NCI-H146 (cell line): ENCODE measurements at places on chromosomes 5 and 9.

GRCh38 chr9:95720496-95720895 lies 155.0 kb upstream of the ERCC6L2 start:
- no peak for DNase-seq

DNA sequence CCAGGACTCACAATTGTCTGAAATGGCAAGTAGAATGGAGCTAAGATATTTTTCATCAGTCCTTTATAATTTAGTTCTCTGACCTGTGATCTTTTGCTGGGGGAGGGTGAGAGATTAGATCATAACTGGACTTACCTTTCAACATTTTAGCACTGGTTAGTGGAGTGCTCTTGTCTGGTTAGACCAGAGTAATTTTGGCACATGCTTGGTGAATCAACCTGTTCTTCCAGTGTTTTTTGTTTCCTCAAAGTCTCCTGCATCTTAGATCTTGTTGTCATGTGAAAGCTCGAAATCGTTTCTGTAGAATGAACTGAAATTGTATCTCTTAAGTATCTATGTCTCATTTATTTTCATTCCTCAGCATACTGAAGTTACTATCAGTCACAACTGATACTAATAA lies 122.4 kb downstream of the TLE4 start:
- DNase-seq, result no peak

DNA sequence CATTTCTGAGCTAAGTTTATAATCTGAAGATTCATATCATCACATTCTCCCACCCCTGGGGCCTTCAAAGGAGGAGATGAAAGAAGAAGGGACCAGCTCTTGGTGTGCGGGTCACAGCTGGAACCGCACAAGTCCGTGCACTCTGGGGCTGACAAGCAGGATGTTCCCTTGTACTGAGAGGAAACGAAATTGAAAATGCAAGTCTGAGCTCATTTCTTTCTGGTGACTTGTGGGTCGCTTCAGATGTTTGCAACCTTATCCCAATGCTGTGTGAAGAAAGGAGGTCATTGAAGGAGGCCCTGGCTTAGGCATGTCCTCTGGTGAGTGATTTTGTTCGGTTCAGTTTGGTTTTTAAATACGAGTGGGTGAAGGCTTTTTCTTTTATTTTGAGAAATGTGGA lies 59.6 kb downstream of the C9orf152 start:
- DNase-seq, result no peak

- no peak for DNase-seq
Measured at GRCh38 chr9:118003240-118003639, 299.0 kb downstream of the TLR4 start.

DNA sequence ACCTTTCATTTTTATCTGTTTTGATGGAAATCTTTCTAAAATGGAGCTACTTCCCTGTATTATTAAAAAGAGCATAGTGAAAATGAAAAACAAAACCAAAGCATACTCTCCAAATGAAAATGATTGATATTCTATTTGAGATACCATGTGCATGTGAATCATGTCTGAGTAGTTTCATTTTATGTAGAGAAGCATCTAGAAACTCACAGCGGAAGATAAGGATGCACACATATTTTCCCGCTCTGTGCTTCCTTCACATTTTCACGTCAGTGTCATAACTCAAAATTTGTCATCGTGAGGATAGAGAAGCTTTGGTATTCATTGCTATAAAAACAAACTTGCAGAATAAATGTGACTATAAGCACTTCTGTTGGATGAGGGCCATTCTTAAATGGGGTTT lies 34.0 kb upstream of the CLINT1 start:
- no peak for DNase-seq

DNA sequence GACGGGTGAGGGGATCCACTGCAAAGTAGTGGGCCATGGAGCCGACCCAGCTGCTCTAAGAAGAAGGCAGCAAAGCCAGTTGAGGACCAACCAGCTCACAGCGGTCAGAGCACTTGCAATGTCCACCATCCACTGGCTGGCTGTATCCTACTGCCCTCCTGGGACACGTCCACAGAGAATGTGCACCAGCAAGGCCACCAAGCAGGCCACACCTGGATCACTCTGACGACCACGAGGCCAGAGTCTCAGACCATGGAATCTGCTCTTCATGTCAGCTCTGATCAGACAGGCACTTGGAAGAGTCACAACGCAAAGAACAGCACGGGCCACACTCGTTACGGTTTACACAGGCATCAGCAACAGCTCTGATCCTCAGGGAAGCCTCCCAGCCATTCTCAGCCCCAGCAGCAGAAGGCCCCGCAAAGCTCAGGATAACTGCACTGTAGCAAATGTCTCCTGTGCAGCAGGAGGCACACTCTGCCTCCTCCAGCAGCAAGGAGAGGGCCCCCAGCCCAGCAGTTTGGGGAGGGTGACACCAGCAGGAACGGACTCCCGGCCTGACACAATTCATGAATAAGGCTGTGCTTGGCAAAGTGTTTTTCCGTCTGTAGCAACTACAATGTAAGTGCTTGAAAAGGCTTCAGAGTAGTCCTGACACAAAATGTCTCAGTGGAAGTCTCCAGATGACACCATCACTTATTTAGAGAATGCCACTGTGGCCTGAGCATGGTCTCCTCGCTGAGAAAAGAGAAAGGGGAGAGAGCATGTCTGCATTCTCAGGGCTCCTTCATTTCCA lies 15.7 kb downstream of the SEMA4D start:
- DNase-seq, result no peak

- DNase-seq, result no peak
Measured at GRCh38 chr5:167916706-167917105, 374.7 kb upstream of the WWC1 start.

DNA sequence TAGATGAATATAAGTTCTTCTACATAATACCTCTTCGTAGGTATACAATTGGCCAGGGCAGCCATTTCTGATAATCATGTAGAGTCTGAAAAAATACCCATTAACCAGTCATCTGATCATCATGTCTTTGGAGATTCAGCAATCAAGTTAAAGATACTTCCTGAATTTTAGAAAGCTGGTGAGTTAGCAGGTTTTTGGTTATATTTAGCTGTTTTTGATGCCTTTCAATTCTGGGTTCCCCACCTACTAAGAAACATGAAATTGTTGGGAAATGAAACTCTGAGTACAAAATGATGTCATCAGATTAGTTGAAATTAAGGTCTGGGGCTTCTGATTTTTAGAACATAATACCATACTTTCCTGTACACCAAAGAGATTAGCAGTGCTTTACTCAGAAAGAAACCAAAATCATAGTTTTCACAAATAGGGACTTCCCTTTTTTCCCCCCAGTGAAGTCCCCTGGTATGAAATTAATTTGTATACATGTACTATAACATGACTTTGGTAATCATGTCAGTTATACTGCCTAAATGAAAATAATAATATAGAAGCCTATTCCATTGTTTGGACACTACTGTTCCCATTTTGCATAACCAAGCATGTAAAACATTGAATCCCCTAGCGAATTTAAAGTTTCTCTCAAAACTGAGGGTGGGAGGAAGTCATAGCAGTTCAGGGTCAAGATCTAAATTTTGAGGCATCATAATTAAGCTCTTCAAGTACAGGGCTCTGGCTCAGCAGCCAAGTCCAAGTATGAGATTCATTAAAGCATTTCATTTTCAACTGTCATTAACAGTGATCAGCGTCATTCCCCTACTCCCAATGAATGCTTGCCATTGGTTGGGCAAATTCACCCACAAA lies 17.9 kb downstream of the PRLR start:
- DNase-seq, result no peak

GRCh38 chr5:14327624-14328023 lies 184.5 kb downstream of the TRIO start:
- DNase-seq, result no peak

- DNase-seq, result no peak
Measured at GRCh38 chr9:536597-537511, 304.6 kb upstream of the DMRT1 start.

GRCh38 chr5:132896685-132897084 lies 23.2 kb downstream of the LEAP2 start:
- no peak for DNase-seq

DNA sequence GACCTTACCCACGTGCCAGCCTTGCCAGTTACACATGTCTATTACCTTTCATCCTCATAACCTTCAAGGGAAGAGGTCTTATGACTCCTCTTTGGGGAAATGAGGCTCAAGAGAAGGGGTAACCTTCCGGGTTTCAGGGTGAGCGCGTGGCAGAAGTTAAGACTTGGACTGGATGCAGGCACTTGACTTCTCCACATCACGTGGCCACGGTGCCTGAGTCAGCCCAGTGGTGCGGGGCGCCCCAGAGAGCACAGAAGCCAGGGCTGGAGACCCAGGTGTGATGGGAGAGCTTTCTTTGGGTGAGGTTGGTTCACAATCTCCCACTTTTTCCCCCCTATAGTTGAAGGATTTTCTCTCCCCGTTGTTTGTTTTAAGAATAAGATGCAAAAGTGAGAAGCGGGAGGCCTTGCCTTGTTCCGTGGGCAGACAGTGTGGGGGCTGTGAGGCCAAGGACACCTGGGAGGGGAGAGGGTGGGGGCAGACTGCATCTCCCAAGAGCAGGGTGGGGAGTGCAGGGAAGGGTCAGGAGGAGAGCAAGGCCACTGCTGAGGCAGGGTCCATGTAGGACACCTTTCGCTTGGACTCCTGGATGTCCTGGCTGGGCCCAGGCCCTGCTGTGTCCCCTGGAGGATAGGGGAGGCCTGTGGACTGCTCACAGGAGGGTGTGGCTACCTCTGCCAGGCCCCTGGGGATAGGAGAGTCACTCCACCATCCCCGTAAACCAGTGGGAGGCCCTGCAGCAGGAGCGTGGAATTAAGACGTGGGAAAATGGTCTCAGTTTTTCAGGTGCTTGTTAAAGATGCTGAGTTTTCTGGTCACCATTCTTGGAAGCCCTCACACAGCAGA lies 90.0 kb upstream of the CTSL start:
- no peak for DNase-seq

GRCh38 chr9:20476912-20477521 lies 145.3 kb downstream of the MLLT3 start:
- no peak for DNase-seq

DNA sequence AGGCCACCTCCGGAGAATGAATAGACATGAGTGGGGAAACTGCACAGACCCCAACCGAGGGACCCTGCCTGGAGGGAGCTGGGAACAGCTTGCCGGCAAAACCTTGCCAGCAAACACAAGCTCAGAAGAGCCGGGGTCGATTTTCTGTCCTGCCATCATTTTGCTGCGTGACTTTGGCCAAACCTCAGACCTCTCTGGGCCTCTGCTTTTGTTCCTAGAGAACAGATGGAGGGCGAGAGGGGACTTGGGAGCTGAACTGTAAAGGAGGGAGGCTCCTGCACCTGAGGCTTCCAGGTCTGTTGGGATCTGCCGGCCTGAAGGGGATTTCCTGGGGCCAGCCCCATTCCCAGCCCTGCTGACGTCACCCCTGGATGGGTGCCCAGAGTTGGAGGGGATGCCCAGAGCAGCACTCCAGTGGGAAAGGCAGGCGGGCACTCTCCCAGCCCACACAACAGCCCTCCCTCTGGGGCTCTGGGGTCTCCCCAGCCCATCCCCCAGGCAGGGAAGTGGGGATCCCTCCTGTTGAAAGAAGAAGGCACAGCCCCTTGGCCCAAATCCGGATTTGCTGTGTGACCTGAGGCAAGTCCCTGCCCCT lies 40.4 kb upstream of the SYNPO start:
- no peak for DNase-seq

DNA sequence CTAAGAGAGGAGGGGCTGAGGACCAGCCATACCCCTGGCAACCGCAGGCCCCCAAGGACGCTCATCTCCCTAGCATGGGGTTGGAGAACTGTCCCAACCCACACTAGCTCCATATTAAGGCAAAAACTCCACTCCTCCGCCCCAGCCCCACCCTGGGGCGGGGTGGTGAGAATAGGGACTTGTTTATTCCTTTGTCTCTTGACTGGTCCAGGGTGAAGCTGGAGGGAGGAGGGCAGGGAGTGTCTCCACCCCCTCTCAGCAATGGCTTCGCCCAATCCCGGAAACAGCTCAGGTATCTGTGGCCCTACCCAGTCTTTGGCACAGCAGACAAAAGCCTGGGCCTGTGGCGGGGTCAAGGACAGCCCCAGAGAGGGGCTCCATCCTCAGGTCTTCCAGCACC lies 16.9 kb downstream of the PRRX2 start:
- no peak for DNase-seq

GRCh38 chr5:58886315-58887207 lies 303.7 kb downstream of the RAB3C start:
- DNase-seq, result peak; percentile 62

GRCh38 chr5:74433255-74433895 lies 207.2 kb downstream of the ENC1 start:
- no peak for DNase-seq

DNA sequence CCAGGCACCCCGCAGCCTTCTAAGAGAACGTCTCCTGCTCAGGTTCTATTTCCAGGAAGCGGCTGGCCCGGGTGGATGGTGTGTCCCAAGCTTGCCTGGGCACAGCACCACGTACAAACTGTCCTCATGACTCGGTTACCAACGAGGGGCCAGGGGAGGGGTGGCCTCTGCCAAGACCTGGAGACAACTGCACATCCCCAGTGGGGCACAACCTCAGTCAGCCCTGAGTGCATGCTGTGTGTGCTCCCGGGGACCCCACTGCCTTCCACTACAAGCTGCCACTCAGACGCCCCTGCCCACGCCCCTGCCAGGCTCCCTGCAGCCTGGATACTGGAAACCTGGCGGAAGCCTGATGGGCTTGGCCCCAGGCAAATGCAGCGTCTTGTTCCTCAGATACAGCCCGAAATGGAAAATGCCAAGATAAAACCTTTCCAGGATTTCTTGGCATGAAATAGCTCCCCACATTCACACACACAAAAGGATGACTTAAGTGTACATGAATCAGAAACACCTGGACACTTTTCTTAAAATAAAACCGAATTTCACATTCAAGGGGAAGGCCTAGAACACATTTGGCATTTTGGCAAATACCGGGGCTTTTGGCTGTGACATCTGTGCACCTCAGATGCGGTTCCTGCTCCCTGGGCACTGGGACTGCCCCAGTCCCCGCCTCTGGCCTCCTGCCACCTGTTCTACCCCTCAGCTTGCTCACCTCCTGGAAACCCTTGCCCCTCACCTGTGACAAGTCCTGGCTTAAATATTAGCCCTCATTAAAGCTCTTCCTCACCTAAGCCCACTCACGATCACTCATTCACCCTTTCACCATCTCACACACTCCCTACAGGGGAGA lies 62.5 kb downstream of the COL23A1 start:
- no peak for DNase-seq

GRCh38 chr9:33620738-33621439 lies 96.8 kb downstream of the ANKRD18B start:
- no peak for DNase-seq

DNA sequence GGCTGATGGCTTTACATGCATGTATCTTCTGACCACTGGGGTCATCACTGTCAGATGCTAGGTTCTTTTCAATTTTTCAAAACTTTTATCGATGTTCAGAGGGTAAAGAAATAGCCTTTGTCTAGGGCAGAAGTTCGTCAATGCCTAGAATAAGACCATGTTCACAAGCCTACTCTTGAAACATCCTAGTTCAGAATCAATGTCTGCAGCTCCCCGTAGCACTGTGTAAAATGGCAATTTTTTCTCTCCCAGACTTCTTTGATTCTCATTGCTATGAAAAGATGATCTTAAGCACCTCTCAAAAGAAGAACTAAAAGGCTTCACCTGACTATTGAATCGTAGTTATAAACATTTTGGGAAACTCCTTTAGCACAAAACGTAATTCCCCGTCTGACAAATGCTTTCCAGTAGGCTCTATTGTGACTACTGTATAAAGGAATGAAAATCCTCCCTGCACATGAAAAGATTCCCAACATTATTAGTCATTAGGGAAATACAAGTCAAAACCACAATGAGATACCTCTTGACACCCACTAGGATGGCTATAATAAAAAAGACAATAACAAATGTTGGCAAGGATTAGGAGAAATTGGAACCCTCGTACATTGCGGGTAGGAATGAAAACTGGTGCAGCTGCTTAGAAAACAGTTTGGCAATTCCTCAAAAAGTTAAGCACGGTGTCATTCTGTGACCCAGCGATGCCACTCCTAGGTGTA lies 263.5 kb downstream of the ARHGAP26 start:
- no peak for DNase-seq
